ENCODE measurements at places on chromosomes 6 and 20.

DNA sequence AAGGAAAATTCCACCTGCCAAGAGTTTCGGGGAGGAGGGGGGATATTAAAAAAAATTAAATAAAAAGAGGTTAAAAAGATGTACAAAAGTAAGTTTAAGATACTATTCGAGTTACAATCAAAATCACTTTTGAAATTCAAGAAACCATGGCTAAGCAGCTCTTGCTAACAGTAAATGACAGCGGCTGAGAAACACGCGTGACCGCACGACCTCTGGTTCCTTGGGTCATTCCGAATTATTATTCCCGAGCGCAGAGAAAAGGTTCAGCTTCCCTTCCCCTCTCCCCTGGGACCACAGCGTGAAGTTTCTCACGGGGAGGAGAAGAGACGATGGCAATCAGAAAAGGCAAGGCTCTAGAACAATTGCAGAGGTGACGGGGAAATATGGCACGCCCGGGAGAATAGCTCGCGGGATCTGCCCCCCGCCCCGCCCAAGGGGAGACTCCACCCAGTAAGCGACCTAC lies 496 bp downstream of the TMEM242 start:
- DNase-seq, result peak; percentile 87

- no peak for DNase-seq
These were observed 105.6 kb downstream of the TCP11 start for GRCh38 chr6:35035481-35036030.

DNA sequence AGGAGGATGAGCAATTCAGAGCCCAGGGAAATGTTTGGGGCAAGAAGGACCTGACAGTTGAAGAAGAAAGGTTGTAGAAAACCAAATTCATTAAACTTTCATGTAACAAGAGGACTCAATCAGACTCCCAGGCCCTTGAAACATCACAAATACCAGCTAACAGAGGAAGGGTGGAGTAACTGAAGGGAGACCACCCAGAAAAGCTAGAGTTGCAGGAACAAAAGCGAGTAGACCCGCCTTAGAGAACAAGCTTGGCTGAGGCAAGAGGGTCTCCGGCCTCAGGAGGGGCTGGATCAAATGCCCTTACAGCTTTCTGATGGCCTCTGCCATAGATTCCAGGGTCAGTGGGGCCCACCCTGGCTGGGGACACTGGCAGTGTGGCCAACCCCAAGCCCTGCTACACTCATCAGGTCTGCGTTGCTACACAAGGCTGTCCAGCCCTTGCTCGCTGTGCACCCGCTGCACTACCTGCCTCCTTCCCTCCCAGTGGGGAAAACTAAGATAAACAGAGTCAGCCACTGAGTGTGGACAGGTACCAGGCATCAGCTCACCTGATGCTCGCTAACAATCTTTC lies 110.0 kb downstream of the SLC23A2 start:
- DNase-seq, result no peak

DNA sequence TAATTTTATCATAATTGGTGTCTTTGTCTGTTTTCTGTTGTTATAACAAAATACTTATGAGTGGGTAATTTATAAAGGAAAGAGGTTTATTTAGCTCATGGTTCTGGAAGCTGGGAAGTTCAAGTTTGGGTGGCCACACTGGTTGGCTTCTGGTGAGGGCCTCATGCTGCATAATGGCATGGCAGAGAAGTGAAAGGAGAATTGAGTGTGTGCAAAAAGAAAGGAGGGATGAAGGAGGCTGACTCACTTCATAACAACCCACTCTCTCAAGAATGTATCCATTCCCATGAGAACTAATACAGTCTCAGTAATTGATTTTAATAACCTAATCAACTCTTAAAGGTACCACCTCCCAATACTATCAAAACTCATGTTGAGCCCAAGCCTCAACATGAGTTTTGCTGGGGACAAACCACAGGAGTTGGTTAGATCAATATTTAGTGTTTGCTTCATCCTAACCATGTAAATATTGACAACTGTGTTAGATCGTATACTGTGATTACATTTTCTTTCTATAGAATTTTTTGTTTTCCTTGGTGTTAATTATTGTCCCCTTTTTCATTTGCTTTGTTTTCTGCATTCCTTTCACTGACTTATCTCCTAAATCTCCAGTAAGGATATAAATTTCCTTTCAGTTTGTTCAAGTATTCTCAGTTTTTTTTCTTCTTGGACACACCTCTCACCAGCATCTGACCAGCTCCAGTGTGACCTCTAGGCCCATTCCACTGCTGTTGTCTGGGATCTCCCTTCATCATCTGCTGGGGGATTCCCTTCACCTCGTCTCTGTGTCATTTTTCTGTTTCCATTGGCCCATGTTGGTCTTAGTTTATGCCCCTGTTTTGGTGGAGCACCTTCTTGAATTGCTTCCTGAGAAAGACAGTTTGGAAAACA lies 54.8 kb upstream of the SCGN start:
- no peak for DNase-seq

DNA sequence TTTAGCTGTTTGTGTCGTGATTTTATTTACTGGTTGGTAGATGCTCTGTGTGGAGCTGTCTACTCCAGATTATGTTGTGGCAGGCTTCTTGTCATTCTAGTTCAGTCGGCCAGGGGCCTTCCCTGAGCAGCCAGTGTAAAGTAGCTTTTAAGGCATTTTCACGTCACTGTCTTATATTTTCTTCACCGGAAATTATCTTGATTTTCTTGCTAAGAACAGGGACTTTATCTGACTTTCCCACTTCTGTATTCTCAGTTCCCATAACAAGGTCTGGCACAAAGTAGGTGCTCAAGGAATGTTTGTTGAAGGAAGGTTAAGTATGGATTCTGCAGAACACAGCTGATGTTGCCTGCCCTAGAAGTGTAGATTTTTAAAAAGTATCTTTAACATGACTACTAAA lies 868 bp downstream of the LTV1 start:
- DNase-seq, result no peak

DNA sequence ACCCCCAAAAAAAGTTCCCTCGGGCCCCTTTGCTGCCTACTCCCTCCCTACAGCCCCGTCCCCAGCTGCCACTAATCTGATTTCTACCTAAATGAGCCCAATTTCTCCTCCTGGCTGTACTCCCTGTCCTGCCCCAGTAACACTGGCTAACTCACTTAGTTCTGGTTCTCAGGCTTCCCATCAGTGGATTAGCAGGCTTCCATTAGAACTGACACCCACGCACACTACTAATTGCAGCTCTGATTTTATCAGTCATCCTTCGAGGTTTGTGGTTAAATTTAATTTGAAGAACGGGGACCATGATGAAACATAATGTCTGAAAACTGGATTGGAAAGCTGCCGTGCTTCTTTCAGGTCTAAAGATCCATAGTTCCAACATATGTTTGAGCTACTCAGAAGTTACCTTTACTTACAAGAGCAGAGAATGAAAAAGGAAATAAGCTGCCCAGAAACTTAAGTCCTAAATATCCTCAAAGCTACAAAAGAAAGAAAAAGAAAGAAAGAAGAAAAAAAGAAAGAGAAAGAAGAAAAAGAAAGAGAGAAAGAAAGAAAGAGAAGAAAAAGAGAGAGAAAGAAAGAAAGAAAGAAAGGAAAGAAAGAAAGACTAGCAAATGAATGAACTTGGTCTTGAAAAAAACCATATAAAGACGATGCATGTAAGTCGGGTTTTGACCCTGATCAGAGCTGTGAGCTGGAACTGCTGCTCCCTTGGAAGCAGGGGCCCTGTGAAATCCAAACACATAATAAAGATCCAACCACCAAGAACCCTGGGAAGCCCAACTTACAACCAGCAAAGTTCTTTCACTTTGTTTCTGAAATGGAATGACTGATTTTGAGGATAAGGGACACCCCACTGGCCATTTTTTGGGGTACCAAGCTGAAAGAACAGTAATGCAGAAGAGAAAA lies 51.7 kb downstream of the CNKSR3 start:
- DNase-seq, result no peak

- no peak for DNase-seq
These were observed 91.9 kb upstream of the CDH4 start for GRCh38 chr20:61159957-61160686.

DNA sequence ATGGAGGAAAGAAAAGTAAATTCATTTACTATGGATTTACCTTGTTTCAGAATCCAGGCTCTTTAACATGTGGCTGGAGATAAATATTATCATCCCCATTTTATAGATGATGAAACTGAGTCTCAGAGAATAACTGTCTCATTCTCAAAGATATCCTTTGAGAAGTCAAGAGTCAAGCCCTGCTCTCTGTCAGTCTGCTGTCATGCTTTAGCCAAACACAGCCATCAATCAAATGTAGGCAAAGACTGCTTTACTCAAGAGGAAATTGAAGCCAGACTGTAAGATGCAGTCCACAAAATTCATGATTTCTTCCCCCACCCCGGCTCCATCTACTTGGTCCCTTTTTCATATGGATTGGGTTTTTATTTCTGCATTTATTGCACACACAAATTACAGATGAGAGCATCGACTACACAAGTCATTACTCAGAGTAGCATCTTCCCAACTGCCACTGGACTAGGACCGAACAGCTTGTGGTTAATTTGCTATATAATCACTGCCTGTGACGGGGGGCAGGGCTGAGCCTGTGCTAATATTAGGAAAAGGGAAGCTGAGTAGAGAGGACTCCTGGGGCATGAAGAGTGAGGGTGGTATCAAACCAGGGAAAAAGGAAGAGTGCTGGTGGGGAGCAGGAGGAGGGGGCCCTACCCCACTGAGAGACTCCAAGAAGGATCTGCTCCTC lies 102.7 kb upstream of the TOP1 start:
- DNase-seq, result no peak

DNA sequence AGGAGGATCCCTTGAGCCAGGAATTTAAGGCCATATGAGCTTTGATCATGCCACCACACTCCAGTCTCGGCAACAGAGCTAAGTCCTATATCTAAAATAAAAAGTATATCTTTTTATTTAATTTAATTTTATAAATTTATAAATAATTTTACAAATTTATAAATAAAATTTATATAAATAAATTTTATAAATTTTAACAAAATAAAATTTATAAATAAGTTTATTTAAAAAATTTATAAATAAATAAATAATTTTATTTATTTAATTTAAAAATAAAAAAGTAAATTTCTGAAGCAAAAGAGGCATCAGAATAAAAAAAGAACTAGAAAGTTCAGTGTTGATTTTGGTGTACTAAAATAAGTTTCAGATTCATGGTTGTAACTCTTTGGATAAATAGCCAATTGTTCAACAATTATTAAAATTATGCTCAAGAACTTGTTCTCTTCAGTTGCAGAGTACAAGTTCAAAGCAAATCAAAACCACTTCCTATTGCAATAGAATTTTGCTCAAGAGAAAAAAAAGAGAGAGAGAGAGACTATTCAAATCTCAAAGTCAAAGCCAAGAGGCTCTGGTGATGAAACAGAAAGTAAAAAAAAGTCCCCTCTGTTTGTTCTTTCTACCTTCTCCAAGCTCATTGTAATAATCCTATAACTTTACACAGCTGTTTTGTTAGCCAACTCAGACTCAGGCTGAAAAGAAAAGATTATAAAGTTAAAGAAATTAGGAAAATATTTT lies 547.5 kb upstream of the ADGRB3 start:
- DNase-seq, result no peak

DNA sequence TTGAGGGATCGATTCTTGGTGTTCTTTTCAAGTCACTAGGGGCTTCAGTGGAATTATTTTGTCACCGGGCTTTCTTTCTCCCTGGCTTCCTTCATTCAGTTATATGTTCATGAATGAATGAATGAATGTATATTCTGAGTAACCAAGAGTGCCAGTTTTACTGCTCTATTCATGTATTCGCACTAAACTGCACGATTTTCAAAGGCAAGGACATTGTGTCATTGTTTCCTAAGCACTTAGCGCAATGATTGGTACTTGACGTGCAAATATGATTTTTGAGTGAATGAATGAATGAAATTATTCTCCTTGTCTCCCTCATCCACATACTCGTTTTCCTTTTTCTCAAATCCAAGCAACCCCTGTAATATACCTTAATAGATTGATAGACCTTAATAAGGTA lies 822 bp downstream of the AFG1L start:
- no peak for DNase-seq

DNA sequence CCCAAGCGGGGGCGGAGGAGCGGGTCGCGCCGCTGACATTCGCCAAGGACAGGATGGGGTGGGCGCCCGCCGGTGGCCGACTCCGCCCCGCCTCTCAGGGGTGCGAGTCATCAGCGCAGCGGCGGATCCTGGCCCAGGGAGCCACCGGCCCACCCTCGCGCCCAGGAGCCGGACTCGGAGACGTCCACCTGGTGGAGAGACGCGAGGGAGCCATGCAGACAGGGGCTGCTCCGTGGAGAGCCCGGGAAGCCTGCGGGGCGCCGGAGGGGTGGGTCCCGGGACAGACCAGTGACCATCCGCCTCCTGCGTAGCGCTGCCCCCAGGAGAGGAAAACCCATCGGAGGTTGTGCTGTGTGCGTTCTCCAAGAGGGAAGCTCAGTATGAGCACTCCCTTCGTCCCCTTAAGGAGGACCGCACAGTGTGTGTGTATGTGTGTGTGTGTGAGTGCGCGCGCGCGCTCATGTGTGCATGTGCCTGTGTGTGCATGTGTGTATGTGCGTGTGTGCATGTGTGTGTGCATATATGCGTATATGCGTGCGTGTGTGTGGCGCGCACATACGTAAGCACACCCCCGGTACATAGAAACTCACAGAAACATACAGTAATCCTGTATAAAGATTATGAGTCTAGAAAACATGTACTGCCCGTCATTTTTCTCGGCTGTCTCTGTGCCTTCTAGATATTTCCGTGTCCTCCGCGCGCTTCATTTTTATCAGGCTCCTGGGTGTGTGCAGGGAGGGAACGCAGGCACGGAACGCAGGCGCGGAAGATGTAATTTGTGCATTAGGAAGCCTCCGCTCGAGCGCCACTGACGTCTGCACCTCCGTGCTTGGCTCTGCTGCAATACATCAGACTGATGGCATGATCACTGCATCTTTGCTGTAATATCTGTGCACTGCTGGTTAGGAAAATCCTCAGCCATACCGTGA lies 158.9 kb downstream of the TBXT start:
- DNase-seq, result no peak

GRCh38 chr6:125363039-125363823 lies 61.5 kb upstream of the HDDC2 start:
- no peak for DNase-seq

- DNase-seq, result no peak
These were observed 8.9 kb downstream of the TRIM10 start for GRCh38 chr6:30152016-30152673.
